ENCODE measurements at places on chromosomes 16 and 17. TPM values are rescaled to one million over a fixed set of nuclear protein-coding genes. Genes with fewer than 3 reads are reported as not detected.

Gene ACSM2A
- not detected for total RNA-seq

Gene DPEP2
- total RNA-seq: not detected

Gene C17orf113
- 0.47 TPM for total RNA-seq

Gene PPL
- total RNA-seq: 2.4 TPM

Gene PRCD
- not detected for total RNA-seq

Gene SLC47A2
- total RNA-seq: 0.05 TPM

Gene CASKIN1
- 0.56 TPM for total RNA-seq

Gene TMEM95
- total RNA-seq: not detected

Gene KLHDC4
- total RNA-seq: 34.6 TPM

Gene CMTM2
- not detected for total RNA-seq

Gene DOC2B
- total RNA-seq: 1.8 TPM

Gene MED13
- total RNA-seq: 18.9 TPM

Gene PRSS22
- total RNA-seq: 1.2 TPM

Gene HOXB7
- total RNA-seq: 33.6 TPM

Gene UMOD
- not detected for total RNA-seq

Gene OR2C1
- total RNA-seq: not detected

Gene TMC8
- total RNA-seq: 0.35 TPM

Gene CA7
- not detected for total RNA-seq

Gene NPEPPS
- total RNA-seq: 63.1 TPM

Gene ZNF385C
- 0.09 TPM for total RNA-seq

Gene TLCD2
- 1.3 TPM for total RNA-seq
